ENCODE measurements at places on chromosomes 13 and 19. TPM values are rescaled to one million over a fixed set of nuclear protein-coding genes. Genes with fewer than 3 reads are reported as not detected.
A peak's percentile ranks its signal among the peaks of the same experiment; 100 is the strongest.

DNA sequence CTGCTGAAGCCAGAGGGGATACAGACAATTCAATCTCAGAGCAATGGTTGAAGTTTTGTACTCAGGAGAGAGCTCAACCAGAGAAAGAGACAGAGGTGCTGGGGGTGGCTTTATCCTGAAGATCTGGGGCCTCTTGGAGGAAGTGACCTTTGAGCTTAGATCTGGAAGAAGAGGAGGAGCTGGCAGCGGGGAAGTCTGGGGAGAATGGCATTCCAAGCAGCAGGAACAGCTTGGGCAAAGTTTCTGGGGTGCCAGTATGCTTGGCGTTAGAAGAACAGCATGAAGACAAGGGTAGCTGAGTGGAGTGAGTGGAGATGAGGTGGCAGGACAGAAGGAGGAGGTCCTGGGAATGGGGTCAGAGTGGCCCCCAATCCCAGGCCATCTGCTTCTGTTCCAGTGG, 11.3 kb downstream of the MAST3 start:
- H3K36me3 ChIP-seq = no peaks in the 10 kb centered on the region
- no peak for ATAC-seq
- H3K27me3 ChIP-seq = peaks cover 43% of the 10 kb centered on the region
- H3K27ac ChIP-seq = no peak overlapping the region
- peaks cover 33% of the 10 kb centered on the region for H3K4me1 ChIP-seq
- no peak overlapping the region for H3K4me3 ChIP-seq

- peaks cover 12% of the 10 kb centered on the region for H3K4me1 ChIP-seq
- no peak for ATAC-seq
- no peak overlapping the region for H3K4me3 ChIP-seq
- no peaks in the 10 kb centered on the region for H3K36me3 ChIP-seq
- no peaks in the 10 kb centered on the region for H3K27me3 ChIP-seq
Observed at GRCh38 chr13:99313501-99313900, 6.3 kb upstream of the GPR183 start.

DNA sequence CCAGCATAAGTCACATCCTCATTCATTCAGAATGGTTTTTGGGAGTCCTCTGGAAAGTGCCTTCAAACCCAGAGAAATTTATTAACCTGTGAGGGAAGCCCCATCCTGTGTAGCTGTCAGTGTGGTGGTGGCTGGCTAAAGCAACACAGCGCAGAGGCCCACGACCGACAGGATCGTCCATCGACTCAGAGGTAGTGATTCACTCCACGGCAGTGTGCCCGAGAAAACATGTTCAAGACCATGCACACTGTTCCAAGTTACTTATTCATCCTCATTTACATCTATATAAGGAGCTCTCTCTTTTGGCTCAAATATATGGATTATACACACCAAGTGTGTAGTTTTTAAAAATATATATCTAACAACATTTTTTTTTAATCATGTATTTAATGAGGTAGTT, 96.3 kb upstream of the SLC15A1 start:
- no peaks in the 10 kb centered on the region for H3K27me3 ChIP-seq
- ATAC-seq = no peak
- no peaks in the 10 kb centered on the region for H3K36me3 ChIP-seq
- H3K4me1 ChIP-seq = no peaks in the 10 kb centered on the region

DNA sequence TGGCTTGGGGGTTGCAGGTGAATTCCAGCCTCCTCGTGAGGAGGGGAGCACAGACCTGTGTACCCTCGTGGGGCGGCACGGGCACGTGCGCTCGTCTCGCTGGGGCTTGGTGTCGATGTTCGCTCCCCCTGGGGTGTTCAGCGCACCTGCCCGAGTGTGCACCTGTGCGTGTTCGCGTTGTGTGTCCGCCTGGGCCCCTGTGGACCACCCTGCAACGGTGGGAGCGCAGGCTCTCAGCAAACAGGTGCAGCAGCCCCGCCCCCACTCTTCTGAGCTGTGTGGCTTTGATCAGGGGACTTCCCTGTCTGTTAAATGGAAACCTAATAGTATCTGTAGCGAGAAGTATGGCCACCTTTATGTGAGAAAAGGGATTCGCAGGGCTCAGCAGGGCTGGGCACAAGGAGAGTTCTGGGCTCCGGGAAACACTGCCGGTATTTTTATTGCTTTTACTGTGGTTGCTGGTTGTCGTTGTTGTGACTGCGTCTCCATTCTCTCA, 549 bp downstream of the SMIM17 start:
- ATAC-seq = no peak
- H3K4me1 ChIP-seq = no peaks in the 10 kb centered on the region
- H3K36me3 ChIP-seq = peaks cover 24% of the 10 kb centered on the region
- no peak overlapping the region for H3K4me3 ChIP-seq
- H3K27ac ChIP-seq = no peak overlapping the region

GRCh38 chr19:28170066-28170465, 1042.9 kb downstream of the UQCRFS1 start:
- ATAC-seq = no peak
- no peaks in the 10 kb centered on the region for H3K27me3 ChIP-seq
- H3K27ac ChIP-seq = no peak overlapping the region
- H3K4me1 ChIP-seq = no peaks in the 10 kb centered on the region
- no peaks in the 10 kb centered on the region for H3K36me3 ChIP-seq

GRCh38 chr19:44702551-44703176, 3.7 kb downstream of the CEACAM16 start:
- no peak for ATAC-seq
- H3K4me1 ChIP-seq = no peaks in the 10 kb centered on the region
- no peak overlapping the region for H3K4me3 ChIP-seq
- H3K27me3 ChIP-seq = peaks cover 9% of the 10 kb centered on the region
- no peak overlapping the region for H3K27ac ChIP-seq

- no peak within 1 kb of the TSS for H3K4me3 ChIP-seq
- H3K4me1 ChIP-seq = no peaks in the 10 kb centered on the region
- H3K27ac ChIP-seq = no peak within 1 kb of the TSS
- no peak for ATAC-seq
Observed at GRCh38 chr19:35585848-35586247, at the start of gene PMIS2. TSS of gene PMIS2 (plus strand) at chr19:35586173. CDS start at chr19:35586260, 87 bp downstream.

- no peak overlapping the region for H3K27ac ChIP-seq
- H3K36me3 ChIP-seq = no peaks in the 10 kb centered on the region
- peaks cover 30% of the 10 kb centered on the region for H3K27me3 ChIP-seq
- no peaks in the 10 kb centered on the region for H3K4me1 ChIP-seq
- H3K4me3 ChIP-seq = no peak overlapping the region
- no peak for ATAC-seq
Observed at GRCh38 chr19:30795727-30796126, 423.5 kb downstream of the ZNF536 start.

GRCh38 chr19:44808463-44809371, at the start of gene BCAM:
TSS of gene BCAM (plus strand) at chr19:44809103. CDS start at chr19:44809125, 22 bp downstream.
- peak within 1 kb of the TSS; percentile 66 for H3K4me3 ChIP-seq
- H3K4me1 ChIP-seq = peaks cover 41% of the 10 kb centered on the region
- H3K36me3 ChIP-seq = no peaks in the 10 kb centered on the region

DNA sequence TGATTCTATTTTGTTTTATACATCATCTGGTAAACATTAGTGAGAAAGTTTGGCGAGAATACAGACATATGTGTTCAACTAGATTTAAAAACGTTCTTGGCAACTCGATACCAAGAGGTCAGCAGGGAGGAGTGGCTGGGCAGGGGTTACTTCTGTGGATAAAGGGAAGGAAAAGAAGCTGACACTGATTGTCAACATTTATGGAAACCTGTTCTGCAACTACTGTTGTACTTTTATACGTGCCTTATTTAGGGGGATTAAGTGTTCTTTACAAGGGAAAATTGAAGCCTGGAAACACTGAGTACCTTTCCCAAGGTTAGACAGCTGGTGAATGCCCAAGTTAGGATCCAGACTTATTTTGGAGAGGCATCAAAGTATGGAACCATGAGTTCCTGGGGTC, 65.0 kb downstream of the MTUS2 start:
- ATAC-seq = no peak
- no peaks in the 10 kb centered on the region for H3K4me1 ChIP-seq
- H3K36me3 ChIP-seq = no peaks in the 10 kb centered on the region
- no peak overlapping the region for H3K4me3 ChIP-seq

- H3K27me3 ChIP-seq = no peaks in the 10 kb centered on the region
- no peaks in the 10 kb centered on the region for H3K36me3 ChIP-seq
- no peaks in the 10 kb centered on the region for H3K4me1 ChIP-seq
- no peak overlapping the region for H3K27ac ChIP-seq
Observed at GRCh38 chr13:107992542-107992941, 222.8 kb downstream of the LIG4 start.

DNA sequence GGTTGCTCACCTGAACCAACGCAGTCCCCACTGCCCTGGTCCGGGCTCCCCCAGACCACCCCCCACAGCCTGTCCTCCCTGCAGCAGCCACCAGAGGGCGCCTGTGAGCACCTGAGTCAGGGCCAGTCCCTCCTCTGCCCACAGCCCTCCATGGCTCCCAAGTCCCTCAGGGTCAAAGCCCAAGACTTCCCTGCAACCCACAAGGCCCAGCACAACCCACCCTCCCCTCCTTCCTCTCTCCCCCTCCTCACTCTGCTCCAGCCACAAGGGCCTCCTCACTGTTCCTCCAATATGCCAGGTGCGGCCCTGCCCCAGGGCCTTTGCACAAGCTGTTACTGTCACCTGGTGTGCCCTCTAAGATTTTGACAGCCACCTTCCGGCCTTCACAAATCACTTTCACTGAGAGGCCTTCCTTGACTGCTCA, 10.9 kb downstream of the GNA15 start:
- no peaks in the 10 kb centered on the region for H3K36me3 ChIP-seq
- ATAC-seq = no peak
- no peak overlapping the region for H3K4me3 ChIP-seq

GRCh38 chr13:113460599-113460998, 7.3 kb upstream of the ADPRHL1 start:
- no peak for ATAC-seq
- no peaks in the 10 kb centered on the region for H3K4me1 ChIP-seq
- no peak overlapping the region for H3K27ac ChIP-seq
- no peak overlapping the region for H3K4me3 ChIP-seq
- no peaks in the 10 kb centered on the region for H3K36me3 ChIP-seq
- no peaks in the 10 kb centered on the region for H3K27me3 ChIP-seq

DNA sequence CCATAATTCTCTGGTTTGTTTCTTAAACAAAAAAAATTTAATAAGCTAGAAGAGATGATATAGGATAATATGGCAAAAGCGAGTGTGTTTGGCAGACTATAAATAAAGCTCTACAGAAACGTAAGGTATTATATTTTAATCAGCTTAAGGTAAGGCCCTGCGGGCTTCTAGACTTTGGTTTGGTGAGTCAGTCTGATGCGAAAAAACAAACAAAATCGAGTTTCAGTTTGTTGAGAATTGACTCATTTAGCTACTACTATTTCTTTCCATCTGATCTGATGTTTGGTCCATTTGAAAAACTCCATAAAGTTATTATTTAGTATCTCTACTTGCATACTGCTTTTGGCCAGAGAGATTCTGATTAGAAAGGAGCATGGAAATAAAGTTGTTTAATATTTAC, 138.0 kb downstream of the MIPEP start:
- no peak overlapping the region for H3K27ac ChIP-seq
- no peak overlapping the region for H3K4me3 ChIP-seq
- H3K36me3 ChIP-seq = no peaks in the 10 kb centered on the region
- no peaks in the 10 kb centered on the region for H3K4me1 ChIP-seq
- no peak for ATAC-seq
- no peaks in the 10 kb centered on the region for H3K27me3 ChIP-seq

DNA sequence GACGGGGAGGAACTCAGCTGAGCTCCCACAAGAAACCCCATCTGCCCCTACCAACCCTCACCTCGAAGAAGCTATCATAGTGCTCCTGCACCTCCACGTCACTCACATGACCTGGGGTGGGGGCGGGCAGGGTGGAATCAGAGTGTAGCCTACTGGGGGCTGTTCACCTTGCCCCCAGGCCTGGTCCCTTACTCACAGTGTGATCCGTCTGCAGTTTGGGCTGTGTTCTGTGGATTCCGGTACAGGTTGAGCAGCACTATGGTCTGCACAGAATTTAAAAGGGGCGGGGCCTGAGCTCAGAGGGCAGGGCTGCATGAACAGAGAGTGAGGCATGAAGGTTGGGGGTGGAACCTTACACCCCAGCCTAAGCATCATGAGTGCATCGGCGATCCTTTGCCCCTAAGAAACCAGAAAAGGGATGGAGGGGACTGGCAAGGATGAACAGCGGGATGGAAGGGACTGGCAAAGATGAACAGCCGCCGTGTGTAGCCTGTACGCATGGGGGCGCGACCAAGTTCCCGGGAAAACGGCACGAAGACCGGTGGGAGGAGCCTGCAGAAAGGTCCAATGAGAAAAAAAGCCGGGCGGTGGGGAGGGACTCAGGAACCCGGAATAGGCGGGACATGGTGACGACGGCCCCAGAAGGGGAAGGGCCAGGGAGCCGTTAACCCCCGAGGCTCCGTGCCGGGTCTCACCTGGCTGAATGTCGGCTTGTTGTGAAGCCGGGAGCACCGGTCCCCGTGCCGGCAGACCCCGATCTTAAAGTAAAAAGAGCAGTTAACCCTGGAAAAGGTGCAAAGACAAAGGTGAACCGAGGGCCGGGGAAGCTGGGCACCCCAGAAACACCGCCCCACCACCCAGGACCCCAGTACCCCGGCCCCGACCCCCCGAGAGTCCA, 539 bp downstream of the U2AF1L4 start:
- H3K4me1 ChIP-seq = no peaks in the 10 kb centered on the region
- H3K36me3 ChIP-seq = no peaks in the 10 kb centered on the region
- peak; percentile 74 for ATAC-seq
- H3K27ac ChIP-seq = peak overlapping the region; percentile 100
- no peaks in the 10 kb centered on the region for H3K27me3 ChIP-seq
- H3K4me3 ChIP-seq = peak overlapping the region; percentile 86

GRCh38 chr13:87661471-87661870, 9.7 kb upstream of the SLITRK5 start:
- H3K36me3 ChIP-seq = no peaks in the 10 kb centered on the region
- no peaks in the 10 kb centered on the region for H3K27me3 ChIP-seq
- no peak overlapping the region for H3K27ac ChIP-seq
- ATAC-seq = no peak
- no peak overlapping the region for H3K4me3 ChIP-seq

DNA sequence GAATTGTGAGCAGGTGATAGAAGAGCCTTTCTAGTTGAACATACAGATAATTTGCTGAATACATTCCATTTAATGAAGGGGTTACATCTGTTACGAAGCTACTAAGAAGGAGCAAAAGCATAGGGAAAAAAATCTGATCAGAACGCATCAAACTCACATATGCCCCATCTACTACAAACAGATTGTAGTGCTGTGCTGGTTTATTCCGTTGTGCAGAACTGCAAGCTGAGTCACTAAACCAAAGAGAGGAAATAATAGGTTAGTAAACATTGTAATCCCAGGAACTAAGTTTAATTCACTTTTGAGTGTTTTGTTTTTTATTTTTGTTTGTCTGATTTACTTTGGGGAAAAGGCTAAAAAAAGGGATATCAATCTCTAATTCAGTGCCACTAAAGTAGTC, 136.3 kb downstream of the CDK8 start:
- no peaks in the 10 kb centered on the region for H3K27me3 ChIP-seq
- peaks cover 58% of the 10 kb centered on the region for H3K36me3 ChIP-seq
- H3K4me1 ChIP-seq = no peaks in the 10 kb centered on the region
- no peak overlapping the region for H3K4me3 ChIP-seq

GRCh38 chr13:37348916-37349643, 243.6 kb upstream of the CSNK1A1L start:
- ATAC-seq = no peak
- H3K4me3 ChIP-seq = no peak overlapping the region
- H3K36me3 ChIP-seq = no peaks in the 10 kb centered on the region
- H3K27me3 ChIP-seq = no peaks in the 10 kb centered on the region
- no peaks in the 10 kb centered on the region for H3K4me1 ChIP-seq

TMEM38A gene
- 9.9 TPM for total RNA-seq

DHPS gene
- total RNA-seq = 77.3 TPM

METTL21C gene
- total RNA-seq = 0.62 TPM

FLT3 gene
- 0.67 TPM for total RNA-seq

N4BP2L1 gene
- total RNA-seq = 31.0 TPM

GJB2 gene
- total RNA-seq = 0.54 TPM

SLC10A2 gene
- total RNA-seq = not detected

CBLC gene
- total RNA-seq = 0.93 TPM

IGFL2 gene
- total RNA-seq = not detected

ELSPBP1 gene
- total RNA-seq = not detected

DCT gene
- total RNA-seq = 0.27 TPM
